ENCODE measurements at places on chromosomes 4 and X.

- DNase-seq: no peak
These were observed 63.0 kb upstream of the WDFY3 start for GRCh38 chr4:85029453-85029852.

DNA sequence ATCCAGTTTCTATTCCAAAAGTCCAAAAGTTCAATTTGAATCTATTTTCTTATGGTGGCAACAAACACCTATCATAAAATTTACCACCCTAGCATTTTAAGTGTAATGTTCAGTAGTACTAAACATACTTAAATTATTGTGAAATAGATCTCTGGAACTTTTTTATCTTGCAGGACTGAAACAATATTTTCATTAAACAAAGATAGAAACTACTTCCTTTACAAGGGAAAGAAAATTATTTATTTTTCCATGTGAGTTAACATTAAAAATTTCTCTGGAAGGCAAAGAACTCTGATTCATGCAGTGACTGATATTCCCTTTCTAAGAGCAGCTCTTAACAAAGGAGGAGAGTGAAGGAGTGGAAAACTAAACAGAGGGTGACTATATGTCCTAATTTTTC, 40.2 kb downstream of the ADH7 start:
- no peak for DNase-seq

- DNase-seq: no peak
These were observed 3.9 kb downstream of the HCFC1 start for GRCh38 chrX:153967536-153968224.

GRCh38 chrX:73127700-73128241, 48.5 kb upstream of the PABPC1L2A start:
- peak; percentile 33 for DNase-seq

DNA sequence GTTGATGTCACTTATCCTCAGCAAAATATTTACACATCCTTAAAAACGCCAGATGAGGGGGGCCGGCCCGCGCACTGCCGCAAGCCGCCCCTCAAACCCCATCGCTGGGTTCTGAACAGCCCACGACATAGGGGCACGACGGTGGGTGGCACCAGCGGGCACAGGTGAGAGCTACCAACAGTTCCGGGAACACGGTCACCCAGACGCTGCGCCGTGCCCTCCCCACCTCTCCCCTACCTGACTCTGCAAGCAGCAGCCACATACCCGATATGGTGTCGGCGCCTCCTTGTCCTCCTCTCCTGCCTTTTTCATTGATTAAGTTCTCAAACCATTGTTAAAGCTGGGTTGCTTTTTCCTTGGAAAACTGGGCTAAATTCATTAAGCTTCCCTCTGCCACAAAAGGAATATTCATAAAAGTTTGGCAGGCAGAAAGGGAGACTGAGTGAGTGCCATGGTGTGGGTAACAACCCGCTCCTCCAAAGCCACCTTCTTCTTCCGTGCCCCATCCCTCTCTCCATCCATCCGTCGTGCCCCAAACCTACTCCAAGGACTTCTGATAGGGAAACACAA, 1.4 kb downstream of the RAI2 start:
- peak; percentile 2 for DNase-seq

- no peak for DNase-seq
These were observed 264.6 kb downstream of the SPRY1 start for GRCh38 chr4:123661080-123661737.

DNA sequence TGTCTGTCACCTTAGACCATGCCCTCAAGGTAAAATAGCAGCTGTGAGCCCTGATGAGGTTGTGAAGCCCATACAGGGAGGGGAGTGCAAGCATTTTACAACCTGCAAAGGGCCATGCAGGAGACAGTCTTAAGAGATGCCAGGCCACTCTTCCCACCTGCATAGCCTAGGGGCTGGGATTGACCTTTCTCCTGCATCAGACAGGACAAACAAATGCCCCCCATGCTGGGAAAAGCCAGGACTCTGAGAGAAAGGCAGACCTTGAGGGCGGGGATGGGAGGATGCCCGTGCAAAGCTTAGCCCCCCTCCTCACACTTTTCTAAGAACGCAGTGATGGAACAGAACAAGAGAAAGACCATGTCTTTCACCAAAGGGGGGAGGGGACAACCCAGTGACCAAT, 137.9 kb upstream of the MAMLD1 start:
- no peak for DNase-seq

GRCh38 chr4:10061650-10062415, 40.5 kb upstream of the SLC2A9 start:
- no peak for DNase-seq

GRCh38 chrX:123833387-123833786, 26.5 kb upstream of the XIAP start:
- peak; percentile 27 for DNase-seq

DNA sequence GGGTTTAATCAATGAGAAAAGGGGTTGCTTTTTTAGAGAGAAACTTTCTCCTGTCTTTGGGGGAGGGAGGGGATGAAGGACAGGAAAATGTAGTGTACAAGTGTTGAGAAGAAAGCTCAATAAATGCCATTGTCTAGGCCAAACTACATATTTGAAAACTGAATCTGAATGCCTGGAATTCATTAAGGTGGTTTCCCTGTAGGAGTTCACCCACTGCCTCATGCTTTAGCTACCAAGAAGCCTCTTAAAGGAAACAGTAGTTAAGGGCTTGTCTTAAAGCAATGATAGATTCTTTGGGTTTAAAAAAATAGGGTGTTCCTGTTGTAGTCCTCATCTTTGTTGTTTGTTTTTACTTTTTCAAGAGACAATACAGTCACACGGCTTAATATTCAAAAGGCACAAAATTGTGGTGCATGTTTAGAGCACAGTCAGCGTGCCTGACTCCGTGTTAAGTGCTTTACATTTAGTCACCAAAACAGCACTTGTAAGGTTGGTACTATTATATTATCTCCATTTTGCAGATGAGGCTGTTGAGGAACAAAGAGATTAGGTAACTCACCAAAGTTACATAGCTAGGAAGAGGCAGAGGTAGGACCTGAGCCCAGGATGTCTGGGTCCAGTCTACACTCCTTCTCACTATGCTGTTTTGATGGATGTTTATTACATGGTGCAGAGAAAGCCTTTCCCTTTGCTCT, 46.0 kb downstream of the FNIP2 start:
- DNase-seq: no peak

- no peak for DNase-seq
These were observed 80.4 kb downstream of the WFS1 start for GRCh38 chr4:6349896-6350603.

- DNase-seq: no peak
These were observed 13.2 kb downstream of the CLNK start for GRCh38 chr4:10671366-10671765.

DNA sequence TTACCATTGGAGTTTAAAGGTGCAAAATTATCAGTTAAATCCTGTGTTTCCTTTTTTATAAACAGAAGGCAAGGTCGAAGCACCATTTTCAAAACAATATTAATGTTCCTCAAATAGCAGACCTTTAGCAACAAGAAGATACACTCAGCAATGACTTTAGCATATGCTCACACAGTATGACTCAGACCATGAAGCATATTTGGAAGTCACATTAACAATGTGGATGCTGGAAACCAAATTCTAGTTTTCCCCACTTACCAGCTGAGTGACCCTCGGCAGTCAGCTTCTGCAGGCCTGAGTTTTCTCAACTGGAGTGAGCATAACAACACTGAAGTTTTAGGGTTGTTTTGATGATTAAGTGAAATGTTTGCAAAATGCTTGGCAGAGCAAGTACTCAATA, 130.5 kb downstream of the ANK2 start:
- DNase-seq: no peak

- DNase-seq: no peak
These were observed 73.2 kb downstream of the NHS start for GRCh38 chrX:17448188-17448587.

GRCh38 chr4:139599594-139600374, 43.8 kb upstream of the SETD7 start:
- no peak for DNase-seq

- DNase-seq: no peak
These were observed 130.8 kb downstream of the PJA1 start for GRCh38 chrX:69034451-69034850.
